ENCODE measurements at places on chromosomes 7 and 10.
A peak's percentile ranks its signal among the peaks of the same experiment; 100 is the strongest.

- no peak for DNase-seq
These were observed 37.8 kb upstream of the FZD1 start for GRCh38 chr7:91226411-91226810.

GRCh38 chr10:43408331-43408709 is 666 bp downstream of the HNRNPF start:
- DNase-seq = no peak

DNA sequence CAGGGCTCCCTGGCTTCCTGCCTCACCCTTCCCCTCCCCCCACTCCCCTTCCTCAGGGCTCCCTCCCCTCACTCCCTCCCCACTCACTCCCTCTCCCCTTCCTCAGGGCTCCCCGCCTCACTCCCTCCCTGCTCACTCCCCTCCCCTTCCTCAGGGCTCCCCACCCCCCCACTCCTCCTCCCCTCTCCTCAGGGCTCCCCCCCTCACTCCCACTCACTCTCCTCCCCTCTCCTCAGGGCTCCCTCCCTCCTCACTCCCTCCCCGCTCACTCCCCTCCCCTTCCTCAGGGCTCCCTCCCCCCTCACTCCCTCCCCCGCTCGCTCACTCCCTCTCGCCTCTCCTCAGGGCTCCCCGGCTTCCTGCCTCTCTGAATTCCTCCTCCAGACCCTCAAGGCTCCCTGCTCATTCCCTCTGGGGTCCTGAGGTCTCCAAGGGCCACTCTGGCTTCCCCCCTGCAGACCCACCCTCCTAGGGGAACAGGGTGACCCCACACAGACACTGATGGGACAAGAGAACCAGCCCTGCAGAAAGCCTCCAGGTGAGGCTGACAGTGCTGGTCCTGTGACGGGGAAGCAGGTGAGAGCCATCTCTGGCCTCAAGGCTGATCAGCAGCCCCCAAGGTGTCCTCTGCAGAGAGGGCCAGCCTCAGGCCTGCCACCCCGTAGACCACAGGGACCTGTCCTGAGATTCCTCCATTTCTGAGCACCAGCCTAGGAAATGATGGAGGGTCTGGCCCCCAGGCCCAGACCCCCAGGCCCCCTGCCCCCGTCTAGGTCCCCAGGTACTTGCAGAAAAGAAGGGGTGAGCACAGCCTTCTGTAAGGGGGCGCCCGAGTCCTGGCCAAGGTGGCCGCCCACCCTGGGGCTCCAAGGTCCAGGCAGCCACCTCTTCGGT is 47.2 kb downstream of the PWWP2B start:
- DNase-seq = no peak

GRCh38 chr7:143519411-143520131 is 41.9 kb downstream of the TAS2R41 start:
- DNase-seq = peak; percentile 43

DNA sequence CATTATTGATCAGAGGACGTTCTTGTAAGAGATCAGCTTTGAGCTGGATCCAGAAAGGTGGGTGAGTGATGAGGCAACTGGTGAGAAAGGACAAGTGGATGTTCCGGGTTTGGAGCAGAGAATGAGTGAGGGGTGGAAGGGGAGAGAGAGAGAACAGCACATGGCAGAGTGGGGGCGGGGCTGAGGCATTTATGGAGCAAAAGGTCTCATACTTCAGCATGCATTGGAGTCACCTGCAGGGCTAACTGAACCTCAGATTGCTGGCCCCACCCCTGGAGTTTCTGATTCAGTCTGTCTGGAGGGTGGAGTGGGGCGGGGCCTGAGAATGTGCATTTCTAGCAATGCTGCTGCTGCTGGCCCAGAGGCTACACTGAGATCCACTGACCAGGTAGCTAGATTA is 71.2 kb downstream of the GOLGA7B start:
- DNase-seq = no peak

- no peak for DNase-seq
These were observed 63.7 kb upstream of the PDK4 start for GRCh38 chr7:95660023-95660434.

DNA sequence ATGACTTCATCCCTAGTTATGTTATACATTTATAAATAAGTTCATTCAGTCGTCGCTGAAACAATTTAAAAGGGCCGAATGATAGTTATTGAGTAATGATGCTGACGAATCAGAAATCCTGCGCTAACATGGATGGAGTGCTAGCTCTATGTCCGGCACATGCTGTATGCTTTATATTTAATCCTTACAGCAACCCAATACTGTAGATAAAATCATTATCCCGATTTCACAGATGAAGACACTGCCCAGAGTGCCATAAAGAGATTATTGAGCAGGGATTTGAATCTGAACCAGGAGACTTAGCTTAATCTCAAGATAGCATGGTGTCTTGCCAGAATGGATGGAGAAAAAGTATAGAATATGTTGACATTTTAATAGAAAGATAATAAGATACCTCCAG is 1.1 kb upstream of the ICA1 start:
- no peak for DNase-seq

DNA sequence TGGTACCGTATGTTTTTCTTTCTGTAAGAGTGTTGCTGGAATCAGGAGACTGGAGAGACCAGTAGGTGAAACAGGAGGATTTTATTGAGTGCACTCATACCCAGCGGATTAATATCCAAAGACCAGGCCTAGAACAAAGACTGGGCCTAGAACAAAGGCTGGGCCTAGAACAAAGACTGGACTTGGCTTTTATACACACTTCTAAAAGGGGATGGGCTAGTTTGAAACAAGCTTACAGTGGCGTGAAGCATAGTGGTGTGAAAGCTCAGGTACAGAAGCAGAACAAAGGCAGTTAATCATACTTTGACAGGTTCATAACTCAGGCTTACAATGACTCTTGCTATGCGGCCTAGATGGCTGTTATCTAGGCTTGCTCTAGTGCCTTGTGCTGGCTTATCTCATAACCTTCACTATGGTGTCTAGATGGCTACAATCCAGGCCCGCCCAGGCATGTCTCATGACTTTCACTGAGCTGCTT is 67.7 kb downstream of the TRIM24 start:
- no peak for DNase-seq

DNA sequence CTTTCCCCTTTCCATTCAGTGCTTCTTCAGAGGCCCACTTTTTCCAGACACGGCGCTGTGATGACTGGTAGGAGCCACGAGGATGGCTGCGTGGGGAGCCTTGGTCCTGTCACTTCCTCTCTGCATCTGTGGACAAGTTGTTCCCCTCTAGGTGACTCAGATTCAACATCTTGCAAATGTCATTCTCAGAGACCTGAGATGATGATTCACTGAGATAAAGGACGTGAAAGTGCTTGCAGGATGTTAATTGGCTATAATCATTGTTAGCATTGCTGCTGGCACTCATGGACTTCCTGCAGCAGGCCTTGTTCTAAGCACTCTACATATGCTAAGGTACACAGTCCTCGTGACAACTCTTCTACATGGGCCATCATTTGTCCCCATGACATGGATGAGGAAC is 489.8 kb upstream of the ZMIZ1 start:
- no peak for DNase-seq

DNA sequence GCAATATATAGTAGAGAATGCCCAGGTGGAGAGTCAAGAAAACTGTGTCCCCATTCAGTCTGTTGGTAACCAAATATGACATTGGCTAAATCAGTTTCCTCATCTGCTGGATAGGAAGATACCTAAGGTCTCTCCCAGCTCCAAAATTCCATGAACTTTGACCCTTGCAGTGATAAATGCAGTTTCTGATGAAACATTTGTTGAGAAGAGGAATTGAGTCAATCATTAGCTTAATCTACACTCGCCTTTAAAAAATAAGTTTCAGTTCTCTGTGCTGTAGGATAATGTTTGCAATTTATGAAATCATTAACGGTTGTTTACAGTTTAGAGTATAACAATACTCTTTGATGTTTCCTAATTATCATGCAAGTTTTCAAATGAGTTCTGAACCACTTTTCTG is 38.0 kb upstream of the SLC25A13 start:
- no peak for DNase-seq

GRCh38 chr7:158126661-158127060 is 461.0 kb downstream of the PTPRN2 start:
- no peak for DNase-seq

DNA sequence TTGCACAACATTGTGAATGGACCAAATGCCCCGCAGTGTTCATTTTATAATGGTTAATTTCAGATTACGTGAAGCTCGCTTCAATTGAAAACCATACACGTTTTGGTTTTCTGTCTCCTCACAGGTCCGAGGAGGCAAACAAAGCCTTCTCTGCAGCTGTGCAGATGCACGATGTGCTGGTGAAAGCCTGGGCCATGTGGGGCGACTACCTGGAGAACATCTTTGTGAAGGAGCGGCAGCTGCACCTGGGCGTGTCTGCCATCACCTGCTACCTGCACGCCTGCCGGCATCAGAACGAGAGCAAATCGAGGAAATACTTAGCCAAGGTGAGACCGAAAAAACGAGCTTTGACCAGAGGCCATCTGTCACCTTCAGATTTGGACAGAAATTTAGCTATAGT is 110.3 kb downstream of the TRRAP start:
- no peak for DNase-seq

- DNase-seq = no peak
These were observed 35.5 kb downstream of the RBM20 start for GRCh38 chr10:110679486-110680272.

DNA sequence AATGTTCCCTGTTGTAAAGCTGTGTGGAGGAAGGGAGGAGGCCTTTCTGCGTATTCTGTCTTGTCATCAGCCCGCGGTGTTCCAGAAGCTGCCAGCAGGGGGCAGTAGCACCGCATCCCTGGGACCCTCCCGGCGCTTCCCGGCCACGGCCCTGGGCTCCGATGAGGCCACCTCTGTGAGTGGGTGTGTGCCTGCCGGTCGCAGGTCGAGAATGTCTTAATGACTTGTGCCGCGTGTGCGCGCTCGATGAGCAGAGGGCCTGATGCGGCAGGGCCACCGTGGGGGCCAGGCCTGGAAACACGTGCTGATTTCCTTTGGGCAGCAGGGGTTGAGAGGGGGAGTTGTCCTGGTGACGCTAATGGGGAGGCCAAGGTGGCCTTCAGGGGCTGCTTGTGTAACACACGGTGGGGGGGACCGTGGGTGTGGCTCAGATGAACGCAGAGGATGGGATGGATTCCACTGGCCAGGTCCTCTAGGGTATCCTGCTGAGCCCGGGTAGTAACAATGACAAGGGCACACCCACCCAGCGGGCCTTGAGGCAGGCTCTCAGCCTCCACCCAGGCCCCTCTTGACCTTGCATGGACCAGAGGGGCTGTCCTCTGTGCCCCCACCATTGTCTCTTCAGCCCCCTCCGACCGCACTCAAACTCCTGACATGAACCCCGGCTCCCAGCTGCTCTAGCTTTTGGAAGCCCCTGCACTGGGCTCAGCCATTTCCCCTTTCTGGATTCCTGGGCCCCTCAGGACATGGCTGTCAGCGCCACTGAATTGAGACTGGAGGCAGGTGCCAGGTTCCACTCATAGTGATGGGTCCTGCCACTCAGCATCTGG is 135.9 kb upstream of the PODXL start:
- DNase-seq = no peak

DNA sequence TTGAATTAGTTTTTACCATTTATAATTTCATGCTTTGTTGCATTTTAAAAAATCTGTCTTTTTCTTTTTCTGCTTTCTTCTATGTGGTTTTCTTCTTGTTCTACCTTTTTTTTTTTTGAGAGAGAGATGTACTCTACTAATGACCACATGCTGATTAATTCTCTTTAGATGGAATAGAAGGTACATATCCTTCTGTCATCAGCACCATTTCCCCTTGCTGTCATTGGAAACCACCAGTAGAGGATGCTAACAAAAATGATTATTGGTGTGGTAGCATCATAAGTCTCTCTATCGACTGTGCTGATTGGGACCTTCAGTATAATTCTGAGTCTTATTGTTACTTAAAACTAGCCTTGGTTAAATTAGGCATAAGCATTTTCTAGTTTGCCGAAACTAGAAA is 3.6 kb downstream of the ZEB1 start:
- DNase-seq = no peak

- no peak for DNase-seq
These were observed 2.3 kb upstream of the GRID2IP start for GRCh38 chr7:6553448-6554044.

- no peak for DNase-seq
These were observed 20.7 kb downstream of the PDIA4 start for GRCh38 chr7:149007611-149008010.

DNA sequence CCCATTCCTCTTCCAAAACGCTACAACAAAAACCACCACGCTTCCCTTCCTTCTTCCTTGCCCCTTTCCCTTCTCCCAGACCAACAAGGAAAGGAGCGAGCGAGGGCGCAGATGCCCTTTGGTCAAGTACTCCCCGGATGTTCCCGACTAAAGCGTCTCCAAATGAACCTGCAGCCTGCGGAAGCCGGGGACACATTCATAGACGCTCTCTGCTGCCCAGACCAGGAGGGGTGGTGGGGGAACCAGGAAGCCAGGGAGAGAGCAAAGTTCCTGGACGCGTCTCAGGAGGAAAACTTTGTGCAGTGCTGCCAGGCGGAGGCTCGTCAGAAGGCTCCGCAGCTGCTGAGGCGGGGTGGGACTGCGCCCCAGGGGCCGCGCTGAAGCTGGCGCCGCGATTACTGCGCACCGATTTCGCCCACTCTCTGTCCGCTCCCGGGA is 754 bp downstream of the SEMA3D start:
- DNase-seq = no peak

DNA sequence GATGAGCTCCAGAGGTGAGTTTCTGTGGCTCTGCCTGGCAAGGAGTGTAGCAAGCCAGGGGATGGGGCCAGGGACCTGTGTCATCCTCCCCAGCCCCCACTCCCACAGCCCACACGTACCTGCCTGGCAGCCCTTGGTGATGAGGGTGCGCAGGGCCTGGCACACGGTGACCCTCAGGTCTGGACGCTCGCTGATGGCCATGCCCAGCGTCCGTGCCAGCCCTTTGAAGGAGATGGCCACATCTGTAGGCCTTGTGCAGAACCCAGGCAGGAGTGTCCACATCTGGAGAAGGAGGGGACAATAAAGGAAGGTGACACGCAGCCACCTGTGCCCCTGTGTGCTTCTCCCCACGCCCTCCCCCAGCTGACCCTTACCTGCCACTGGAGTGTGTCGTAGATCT is 27.7 kb downstream of the RRP12 start:
- no peak for DNase-seq

DNA sequence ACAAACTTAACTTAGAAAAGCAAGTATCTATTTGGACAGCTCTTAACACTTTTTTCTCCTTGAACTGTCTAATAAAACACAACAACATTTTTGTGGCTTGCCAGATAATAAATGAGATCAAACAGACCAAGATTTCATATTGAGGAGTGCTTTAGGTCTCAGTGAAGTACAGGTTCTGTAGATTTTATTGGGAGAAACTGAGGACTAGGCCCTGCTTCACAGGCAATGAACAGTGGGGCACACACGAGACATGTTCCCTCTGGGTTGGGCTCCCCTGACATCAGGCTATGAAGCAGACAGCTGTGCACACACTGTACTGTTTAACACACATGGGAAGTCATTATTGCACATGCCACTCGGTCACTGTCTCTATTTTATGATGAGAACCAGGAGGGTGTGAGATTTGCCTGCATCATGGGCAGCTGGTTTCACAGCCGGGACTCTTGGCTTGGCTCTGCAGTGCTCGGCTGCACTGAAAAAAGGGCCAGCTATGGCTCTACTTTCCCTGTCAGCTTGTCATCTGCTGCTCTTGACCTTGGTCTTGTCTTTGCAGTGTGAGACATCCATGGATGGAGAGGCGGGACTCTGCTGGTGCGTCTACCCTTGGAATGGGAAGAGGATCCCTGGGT is 4.2 kb downstream of the IGFBP1 start:
- no peak for DNase-seq

GRCh38 chr10:128833671-128834070 is 633.4 kb upstream of the MGMT start:
- DNase-seq = no peak

GRCh38 chr7:17640730-17641377 is 299.4 kb downstream of the SNX13 start:
- DNase-seq = no peak
